Mesothelial cell of epicardium (in vitro differentiated cells): ENCODE measurements at places on chromosomes 11 and 22. TPM values are rescaled to one million over a fixed set of nuclear protein-coding genes. Genes with fewer than 3 reads are reported as not detected.
A peak's percentile ranks its signal among the peaks of the same experiment; 100 is the strongest.

- DNase-seq, result no peak
- peaks cover 39% of the 10 kb centered on the region for H3K4me1 ChIP-seq
- peak overlapping the region; percentile 87 for H3K27ac ChIP-seq
Measured at GRCh38 chr22:45314054-45314721, 4.5 kb downstream of the FAM118A start.

DNA sequence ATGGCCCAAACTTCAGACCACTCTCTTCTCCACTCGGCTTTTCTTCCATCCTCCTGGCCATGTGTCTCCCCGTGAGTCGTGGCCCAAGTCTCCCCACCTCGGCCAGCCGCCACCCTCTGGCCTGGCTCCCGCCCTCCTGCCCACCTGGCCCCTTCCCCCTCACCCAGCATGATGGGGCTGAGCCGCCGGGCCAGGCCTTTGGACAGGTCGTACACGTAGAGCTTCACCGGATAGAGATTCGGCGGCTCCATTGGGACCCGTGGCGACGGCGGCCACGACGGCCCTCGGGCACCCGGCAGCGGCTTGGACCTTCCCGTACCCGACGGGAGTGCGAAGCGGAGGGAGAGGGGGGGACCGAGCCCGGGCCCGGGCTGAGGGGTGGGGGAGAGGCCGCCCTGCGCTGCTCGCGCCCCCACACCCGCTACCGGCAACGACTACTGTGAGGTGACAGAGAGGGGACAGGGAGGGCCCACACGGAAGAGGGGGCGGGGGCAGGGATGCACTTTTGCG is at the start of gene DESI1:
Gene DESI1 (minus strand): TSS at position 455 of the 510 bp plus-strand sequence. CDS start 204 bp downstream, at position 251.
- peaks cover 10% of the 10 kb centered on the region for H3K36me3 ChIP-seq
- H3K27ac ChIP-seq, result peak within 1 kb of the TSS; percentile 100
- H3K4me3 ChIP-seq, result peak within 1 kb of the TSS; percentile 93

- H3K36me3 ChIP-seq, result no peaks in the 10 kb centered on the region
- no peaks in the 10 kb centered on the region for H3K4me1 ChIP-seq
- no peak overlapping the region for H3K4me3 ChIP-seq
- H3K27me3 ChIP-seq, result no peaks in the 10 kb centered on the region
Measured at GRCh38 chr11:3130269-3131071, 34.6 kb downstream of the OSBPL5 start.

DNA sequence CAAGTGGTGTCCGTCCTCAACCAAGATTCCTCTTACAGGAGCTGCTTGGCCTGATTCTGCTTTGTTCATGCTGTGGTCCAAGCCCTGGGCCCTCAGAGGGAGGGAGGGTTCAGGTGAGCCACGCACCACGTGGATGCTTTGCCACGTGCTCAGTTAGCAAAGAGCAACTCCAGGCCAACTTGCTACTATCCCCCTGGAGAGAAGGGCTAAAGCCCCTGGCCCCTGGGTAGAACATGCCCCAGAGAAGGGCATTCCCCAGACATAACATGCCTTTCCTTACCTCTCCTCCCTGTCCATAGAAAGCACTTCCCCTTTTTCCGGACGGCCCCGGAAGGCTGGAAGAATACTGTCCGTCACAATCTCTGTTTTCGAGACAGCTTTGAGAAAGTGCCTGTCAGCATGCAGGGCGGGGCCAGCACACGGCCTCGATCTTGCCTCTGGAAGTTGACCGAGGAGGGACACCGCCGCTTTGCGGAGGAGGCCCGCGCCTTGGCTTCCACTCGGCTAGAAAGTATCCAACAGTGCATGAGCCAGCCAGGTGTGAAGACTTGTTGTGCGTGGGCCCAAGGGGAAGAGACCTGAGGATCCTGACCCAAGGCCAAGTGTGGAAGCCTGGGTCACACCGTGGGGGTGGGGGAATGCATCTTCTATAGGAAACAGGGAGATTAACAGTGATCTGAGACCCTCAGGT is 8.8 kb downstream of the FOXR1 start:
- no peak overlapping the region for H3K27ac ChIP-seq
- no peaks in the 10 kb centered on the region for H3K36me3 ChIP-seq
- H3K4me1 ChIP-seq, result no peaks in the 10 kb centered on the region
- H3K4me3 ChIP-seq, result no peak overlapping the region

DNA sequence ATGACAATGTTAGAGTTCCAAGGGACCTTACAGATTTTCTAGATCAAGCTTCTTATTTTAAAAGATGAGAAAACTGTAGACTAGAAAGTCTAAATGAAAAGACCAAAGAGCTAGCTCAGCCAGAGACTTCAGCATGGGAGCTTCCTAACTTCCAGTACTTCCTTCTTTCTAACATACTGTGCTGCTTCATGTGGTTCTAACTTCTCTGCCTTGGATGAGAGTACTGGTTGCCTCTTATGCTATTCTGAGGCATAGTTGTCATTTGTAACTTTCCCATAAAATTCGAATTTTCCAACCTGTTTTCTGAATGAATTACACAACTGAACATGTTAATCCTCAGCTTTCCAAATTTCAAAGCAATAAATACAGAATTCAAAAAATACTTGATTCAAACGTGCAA is 1.8 kb downstream of the MTMR2 start:
- no peak overlapping the region for H3K27ac ChIP-seq
- no peak for DNase-seq
- H3K36me3 ChIP-seq, result no peaks in the 10 kb centered on the region
- peak overlapping the region; percentile 36 for H3K4me3 ChIP-seq

- H3K36me3 ChIP-seq, result peaks cover 5% of the 10 kb centered on the region
- no peak for DNase-seq
- H3K4me1 ChIP-seq, result peaks cover 10% of the 10 kb centered on the region
- no peak overlapping the region for H3K4me3 ChIP-seq
Measured at GRCh38 chr22:17842386-17842785, 68.1 kb upstream of the BID start.

PLAAT3 gene
- 0.89 to 1.6 TPM (median 1.5 TPM) in 3 replicates for total RNA-seq
